Stimulated activated CD4-positive, alpha-beta T cell treated with anti-CD3 and anti-CD28 coated beads, Interleukin-2, amount 100 ng/mL, for 48 hours (primary cell): ENCODE measurements at places on chromosomes 11 and 22.

- DNase-seq = no peak
Observed at GRCh38 chr11:110948112-110948511, 235.9 kb upstream of the ARHGAP20 start.

- no peak for DNase-seq
Observed at GRCh38 chr11:11500744-11501487, 120.9 kb downstream of the GALNT18 start.

GRCh38 chr11:1748636-1749394, 1.6 kb downstream of the IFITM10 start:
- no peak for DNase-seq

DNA sequence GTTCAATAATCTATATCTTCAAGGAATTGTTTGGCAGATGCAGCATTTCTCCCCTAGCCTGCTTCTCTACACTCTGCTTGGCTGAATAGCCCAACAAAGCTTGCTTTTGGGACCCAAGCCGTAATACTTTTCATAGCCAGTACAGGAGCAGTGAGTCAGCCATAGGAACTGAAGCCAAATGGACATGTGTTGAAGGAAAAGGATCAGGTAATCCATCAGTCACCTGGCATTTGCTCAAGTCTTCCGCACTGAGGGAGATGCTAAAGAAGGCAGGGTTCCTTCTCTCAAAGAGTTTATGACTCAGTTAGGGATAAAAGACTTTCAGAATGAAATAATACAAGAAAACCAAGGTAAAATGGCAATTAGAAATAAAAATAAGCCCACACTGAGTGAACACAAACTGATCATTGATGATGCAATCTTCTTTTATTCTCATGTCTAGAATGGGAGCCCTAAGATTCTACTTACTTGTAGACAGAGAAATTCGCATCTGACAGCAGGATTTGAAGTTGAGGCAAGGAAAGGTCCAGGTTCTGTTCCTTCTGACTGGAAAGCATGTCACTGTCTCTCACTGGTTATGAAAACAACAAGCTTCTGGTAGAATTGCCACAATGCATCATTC, 13.2 kb downstream of the C11orf87 start:
- no peak for DNase-seq

DNA sequence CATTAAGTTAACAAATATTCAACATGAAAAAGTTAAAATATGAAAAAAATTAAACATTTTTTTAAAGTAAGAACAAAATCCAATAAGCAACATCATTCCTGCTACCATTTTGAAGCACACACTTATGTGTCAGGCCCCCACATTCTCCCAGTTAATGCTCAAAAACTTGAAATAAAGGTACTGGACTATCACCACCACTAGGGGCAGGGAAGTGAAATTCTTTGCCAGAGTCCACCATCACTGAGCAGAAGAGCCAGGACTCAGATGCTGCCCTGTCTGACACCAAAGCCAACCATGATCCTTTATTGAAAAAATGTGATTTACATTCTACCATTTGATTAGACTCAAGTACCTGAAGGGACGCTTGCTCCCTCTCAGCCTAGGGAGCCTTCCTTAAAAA, 39.1 kb downstream of the PITPNB start:
- no peak for DNase-seq

GRCh38 chr11:35978183-35978582, 34.3 kb downstream of the LDLRAD3 start:
- no peak for DNase-seq

DNA sequence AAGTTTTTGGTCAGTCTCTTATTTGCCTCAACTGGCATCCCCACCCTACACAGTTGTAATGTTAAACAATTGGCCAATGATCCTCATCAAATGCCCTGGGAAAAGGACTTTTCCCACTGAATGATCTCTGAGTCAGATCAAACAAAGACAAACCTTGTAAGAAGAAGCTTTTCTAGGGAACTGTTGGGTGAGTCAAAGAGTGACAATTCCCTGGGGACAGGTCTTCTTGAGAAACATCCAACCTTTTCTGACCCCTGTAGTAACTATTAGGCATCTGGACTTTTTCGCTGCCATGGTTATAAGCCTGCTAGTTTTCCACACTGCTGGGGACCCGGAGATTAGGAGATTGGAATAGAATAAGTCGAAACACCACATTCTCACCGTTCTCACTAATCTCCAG, 789.8 kb upstream of the API5 start:
- no peak for DNase-seq

GRCh38 chr11:78040691-78041379, 17.8 kb upstream of the KCTD14 start:
- DNase-seq = no peak

DNA sequence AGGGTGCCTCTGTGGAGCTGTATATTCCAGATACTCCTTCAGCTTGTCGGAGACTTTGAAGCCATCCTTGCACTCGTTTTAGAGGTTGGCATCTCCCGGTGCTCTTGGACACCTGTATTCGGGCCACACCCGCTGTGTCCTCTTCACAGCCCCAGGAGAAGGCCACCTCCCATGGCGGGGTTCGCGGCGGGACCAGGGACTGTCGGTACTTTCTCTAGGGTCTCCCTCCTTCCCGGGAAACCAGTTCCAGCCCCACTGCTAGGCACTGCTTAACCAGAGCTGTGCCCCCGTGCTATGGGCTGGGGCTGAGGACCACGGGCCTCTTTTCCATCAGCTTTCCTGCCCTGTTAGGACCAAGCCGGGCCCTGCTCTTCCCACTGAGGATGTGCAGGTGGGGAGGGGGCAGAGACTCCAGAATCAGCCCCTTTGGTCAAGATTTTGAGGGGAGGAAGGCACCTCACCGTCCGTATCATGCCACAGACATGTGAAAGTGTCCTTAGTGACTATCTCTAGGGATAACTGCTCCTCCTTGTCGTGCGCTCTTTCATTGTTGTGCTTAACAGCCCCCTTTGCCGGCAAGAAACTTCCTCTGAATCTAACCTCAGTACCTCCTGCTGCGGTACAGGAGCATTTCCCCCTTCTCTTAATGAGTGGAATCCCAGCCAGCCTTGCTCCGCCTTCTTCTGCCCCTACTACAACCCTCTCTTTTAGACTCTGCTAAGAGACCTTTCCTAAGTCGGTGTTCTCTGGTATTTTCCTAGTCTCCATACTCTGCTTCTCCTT, 1.2 kb upstream of the B3GAT1 start:
- DNase-seq = no peak

DNA sequence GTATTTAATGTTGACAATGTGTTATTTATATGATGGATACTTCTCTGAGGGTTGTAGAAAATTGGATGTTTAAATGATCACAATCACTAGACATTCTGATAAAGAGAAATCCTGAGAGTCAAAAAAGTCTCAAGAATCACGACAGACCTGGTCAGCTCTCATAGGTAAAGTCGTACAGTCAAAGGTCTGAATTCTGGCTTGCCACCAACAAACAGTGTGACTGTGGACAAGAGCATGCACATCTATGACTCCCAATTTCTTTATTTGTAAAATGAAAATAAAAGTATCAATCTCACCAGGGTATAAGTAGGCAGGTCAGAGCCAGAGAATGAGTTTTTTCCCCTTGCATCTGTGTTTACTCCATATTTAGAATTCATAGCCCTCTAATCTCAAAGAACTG, 556.7 kb downstream of the FAM181B start:
- no peak for DNase-seq

DNA sequence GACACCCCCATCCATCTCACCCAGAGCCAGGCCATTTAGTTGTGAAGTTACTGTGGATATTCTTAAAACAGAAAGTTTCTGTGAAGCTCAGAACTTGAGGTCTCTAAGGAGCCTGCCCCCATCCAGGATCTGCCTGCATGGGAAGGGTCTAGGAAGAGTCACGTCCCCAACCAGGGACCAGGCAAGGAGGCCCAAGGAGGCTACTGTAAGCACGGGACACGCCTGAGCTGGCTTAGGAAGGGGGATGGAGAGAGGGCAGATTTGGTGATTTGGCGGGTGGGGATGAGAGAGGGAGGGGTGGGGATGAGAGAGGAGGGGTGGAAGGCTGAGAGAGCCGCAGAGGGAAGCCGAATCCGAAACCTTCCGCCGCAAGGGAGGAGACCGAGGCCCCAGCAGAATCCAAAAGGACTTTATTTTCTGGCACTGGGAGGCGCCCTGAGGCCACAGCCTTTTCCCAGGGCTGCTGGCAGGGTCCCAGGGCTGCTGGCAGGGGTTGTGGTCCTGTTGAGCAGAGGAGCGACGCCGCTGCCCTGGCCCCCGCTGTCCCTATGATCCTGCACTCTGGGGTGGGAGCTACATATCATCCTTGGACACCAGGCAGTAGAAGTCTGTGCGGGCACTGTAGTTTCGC, 9.4 kb downstream of the SIGIRR start:
- no peak for DNase-seq

DNA sequence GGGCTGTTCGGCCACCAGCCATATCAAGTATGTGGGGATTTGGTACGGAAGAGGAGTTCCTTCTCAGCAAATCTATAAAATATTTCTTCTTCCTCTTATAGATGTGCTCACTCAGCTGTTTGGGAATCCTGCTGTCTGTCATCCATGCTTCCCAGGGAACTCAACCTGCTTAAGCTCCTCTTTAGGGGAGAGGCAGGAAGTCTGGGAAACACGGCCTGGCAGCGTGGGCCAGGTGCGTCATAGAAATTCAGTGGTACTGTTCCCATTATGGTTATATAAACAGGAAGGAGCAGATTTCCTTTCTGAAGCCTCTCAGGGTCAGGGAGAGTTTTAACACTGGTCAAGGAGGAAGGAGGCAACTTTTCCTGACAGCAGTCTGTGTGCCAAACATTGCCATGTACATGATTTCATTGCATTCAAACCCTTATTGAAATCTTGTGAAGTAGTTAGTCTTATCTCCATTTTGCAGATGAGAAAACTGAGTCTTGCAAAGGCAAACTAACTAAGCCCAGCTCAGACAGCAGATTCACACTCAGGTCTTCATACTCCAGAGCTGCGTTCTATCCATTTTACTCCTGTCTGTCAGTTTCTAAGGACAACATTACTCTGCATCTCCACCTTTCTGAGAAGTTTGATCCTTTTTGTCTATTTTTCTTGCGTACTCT, 35.4 kb upstream of the AMOTL1 start:
- no peak for DNase-seq

GRCh38 chr11:24748261-24748660, 251.4 kb downstream of the LUZP2 start:
- DNase-seq = no peak

DNA sequence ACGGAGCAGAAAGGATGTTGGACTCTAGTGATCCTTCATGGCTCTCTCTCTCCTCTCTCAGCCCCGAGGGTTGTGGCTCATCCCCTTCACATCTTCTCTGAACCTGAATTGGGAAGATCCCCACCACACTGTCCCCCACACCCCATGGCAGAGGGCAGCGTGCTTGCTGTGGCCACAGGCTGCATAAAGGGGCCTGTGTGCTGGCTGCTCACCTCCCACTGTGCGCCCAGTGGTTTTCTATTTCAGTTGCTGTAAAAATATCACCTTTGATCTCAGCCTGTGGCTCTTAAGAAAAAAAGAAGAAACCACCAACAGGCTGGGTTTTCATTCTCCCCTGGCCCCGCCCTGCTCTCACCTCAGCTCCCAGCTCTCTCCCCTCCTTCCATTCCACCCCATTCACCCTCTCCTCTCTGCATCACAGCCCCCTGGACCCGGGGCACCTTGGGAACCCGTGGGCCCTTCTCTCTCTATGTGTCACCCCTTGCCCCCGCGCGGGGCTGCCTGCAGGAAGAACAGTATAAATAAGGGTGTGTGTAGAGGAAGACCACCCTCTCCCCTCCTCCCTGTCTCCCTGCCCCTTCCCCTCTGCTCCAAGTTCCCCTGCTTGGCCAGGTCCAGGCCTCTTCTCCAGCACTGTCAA, 25.8 kb upstream of the WNT11 start:
- no peak for DNase-seq

DNA sequence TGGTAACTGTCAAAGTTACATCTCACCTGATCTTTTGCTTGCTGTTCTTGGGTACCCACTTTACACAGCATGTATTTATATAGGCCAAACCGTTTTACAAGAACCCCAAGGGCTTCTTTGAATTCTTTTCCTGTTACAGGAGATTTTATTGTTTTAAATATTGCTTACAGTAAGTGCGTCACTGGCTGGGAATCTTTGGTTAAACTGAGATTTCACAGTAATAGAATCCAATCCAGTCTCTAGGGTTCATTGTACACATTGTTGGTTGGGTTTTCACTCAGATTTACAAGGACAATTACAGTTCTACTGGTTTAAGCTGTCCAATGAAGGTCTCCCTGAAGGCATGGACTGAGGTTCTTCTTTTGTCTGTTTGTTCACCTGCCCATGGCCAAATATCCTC, 171.7 kb downstream of the INSC start:
- DNase-seq = no peak

DNA sequence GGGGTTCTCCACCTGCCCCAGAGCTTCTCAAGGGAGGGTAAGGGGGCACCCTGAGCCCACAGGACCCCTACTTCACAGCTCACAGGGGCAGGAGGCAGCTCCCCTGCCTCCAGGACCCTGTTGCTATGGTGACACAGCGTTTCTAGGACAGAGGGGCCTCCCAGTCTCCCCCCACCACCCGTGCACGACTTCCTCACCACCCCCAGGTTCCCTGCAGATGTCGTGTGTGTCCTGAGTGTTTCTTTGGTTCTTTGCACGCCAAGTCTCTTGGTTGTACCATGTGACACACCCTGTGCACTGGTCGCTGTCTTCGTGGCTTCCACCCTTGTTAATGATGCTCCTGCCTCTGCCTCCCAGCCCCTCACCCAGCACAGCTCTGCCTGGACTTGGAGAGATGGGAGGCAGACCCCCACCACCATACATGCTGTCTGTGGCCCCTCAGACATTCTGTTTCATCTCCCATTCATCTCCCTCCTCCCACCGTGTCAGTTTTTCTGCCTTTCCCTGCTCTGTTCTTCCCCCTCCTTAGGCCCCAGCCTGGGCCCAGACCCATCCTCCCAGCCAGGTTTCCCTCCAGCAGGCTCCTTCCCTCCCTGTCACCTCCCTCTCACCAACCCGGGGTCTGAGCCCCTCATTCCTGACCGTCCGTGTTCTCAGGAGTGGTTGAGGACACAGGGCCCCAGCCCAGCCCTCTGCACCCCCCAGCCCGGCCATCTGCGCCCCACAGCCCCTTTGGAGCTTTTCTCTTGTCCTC, 24.5 kb upstream of the RAB1B start:
- DNase-seq = no peak

DNA sequence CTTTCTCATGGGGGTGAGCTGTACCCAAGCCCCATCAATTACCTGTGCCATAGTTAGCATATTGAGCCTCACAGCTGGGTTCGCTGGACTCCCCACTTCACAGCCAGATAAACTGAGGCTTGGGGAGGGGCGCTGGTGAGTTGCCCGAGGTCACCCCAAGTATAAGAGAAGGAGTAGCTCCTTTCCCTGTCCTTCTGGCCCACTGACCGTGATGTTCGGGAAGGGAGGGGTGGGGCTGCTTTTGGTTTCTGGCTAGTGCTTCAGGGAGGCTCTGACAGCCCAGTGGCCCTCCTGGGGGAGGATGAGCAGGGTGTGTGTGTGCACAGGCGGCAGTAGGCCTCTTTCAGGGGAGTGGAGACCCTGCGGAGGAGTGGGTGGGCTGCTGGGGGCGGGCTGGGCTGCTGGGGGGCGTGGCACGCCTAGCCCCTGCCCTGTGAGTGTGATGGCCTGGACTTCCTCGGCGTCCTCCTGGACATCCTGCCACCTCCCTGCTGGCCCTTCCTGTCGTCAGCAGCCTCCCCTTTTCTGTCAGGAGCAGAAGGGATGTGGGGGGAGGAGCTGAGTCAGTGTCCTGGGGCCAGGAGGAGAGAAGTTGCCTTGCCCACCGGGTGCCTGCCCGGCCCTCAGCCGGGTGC, 50.3 kb downstream of the TRIOBP start:
- no peak for DNase-seq
